ENCODE measurements at places on chromosomes 4 and X.

DNA sequence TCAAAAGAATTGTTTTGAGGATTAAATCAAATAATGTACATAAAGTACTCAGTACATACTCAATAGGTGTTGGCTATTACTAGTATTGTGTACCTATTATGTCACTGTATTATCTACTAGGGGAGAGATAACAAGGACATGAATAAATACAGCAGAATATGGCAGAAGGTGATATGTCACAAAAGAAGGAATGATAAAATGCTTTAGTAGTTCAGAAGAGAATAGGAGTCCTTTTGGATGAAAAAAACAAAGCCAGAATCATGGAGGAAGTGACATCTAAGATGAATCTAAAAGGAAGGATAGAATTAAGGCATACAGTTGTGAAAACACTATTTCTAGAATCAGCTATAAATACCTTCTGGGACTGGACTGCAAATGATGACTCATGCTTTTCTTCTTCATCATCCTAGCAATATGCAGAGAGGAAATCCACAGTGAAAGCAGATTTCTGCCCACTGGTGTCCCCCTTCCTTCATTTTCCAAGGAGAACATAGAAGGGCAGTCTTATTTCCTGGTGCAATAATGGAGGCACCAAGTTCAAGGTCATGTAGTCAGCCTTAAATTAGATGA lies 98.7 kb downstream of the GLUD2 start:
- DNase-seq: no peak

- no peak for DNase-seq
Measured at GRCh38 chr4:168880811-168881595, 129.1 kb downstream of the CBR4 start.

DNA sequence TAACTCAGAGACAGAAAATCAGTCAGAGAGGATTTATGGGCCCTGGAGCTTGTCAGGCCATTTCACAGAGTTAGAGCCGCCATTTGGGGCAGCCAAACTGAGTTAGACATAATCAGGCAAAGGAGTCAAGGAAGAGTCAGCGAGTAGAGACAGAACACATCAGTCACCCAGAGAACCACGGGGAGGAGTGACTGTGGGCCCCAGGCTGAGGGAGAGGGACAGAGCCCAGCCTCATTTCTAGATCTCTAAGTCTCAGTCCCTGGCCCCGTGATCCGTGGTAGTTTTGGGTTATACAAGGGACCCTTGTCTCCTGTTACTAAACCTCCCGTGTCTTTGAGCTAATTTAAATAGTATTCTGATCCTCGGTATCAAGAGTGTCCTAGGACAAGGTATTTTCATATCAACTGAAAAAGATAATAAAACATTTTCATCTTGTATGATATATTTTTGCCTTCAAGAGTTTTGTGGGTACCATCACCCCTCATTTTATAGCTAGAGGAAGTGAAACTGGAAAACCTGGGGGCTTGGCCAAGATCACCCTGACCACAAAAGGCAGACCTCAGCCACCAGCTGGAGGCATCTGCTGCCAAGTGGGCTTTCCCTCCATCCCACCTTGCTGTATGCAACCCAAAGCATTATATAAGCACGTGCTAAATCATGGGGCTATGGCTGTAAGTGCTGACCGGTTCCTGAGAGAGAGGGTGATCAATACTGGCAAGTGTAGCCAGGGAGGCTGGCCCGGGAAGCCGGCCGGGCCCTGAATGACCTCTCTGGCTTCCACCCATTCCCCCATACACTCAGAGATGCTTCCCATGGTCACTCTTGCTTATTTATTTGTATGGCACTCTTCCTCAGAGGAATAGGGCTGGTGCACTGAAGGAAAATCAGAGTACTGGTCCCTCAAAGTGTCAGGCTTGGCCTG lies 204.1 kb downstream of the BCOR start:
- no peak for DNase-seq

DNA sequence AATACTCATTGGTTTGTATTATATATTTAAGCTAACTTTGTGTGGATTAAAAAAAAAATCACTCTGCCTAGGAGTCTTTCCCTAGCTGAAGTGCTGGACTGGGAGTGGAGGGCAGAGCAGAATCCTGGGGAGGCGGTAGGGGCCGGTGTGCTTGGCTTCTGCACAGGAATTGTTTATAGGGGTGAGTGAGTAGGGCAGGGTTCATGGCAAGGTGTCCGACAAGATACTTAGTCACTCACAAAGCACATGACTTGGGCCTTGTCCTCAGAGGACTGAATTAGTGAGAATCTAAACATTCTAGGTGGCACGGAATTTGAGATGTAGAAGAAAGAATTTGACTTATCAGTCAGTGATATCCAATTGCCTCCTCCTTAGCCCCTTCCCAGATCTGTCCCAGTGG lies 32.2 kb downstream of the FNIP2 start:
- no peak for DNase-seq

DNA sequence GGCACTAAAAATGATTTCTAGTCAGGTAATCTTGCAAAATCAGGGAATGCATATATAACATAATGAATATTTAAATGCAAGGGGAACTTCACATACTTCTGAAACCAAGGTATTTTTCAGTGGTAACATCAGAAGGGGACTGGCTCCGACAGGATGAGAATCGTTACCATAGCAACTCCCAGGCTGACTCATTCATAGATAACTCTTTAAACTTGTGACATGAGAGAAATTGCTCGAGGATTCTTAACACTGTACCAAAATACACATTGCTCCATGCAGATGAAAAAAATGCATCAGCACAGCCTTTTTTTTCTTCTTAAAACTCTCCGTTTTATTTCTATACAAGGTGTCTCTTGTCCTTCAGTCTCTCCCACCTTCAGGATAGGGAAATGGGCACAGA lies 114.3 kb downstream of the GABRB1 start:
- DNase-seq: no peak

- DNase-seq: no peak
Measured at GRCh38 chrX:38060331-38060878, 54.1 kb downstream of the SYTL5 start.

DNA sequence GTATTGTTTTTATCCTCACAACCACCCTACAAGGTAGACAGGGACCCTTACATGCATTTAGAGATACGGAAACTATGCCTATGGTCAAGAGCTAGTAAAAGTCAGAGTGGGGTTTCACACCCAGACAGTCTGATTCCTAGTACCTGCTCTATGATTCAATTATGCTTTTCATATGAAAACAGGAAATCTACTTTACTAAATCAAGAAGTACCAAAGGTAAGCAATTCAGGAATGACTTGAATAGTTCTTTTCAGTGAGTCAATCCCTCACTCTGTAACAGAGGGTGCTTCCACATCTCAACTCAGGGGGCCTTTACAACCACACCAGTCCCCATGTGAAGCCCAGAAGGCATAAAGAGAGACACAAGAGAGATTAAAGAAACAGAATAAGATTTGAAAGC lies 191.4 kb downstream of the PPP3CA start:
- DNase-seq: no peak

- no peak for DNase-seq
Measured at GRCh38 chrX:126825566-126826193, 6.2 kb downstream of the PRR32 start.

GRCh38 chrX:71195964-71196649 lies 26.9 kb upstream of the GJB1 start:
- no peak for DNase-seq

- no peak for DNase-seq
Measured at GRCh38 chr4:124526331-124526730, 186.2 kb downstream of the ANKRD50 start.

- DNase-seq: no peak
Measured at GRCh38 chr4:171919314-171919713, 106.1 kb downstream of the GALNTL6 start.

- no peak for DNase-seq
Measured at GRCh38 chr4:14614840-14615239, 387.4 kb upstream of the CPEB2 start.

GRCh38 chr4:177555007-177555574 lies 112.9 kb upstream of the AGA start:
- no peak for DNase-seq

DNA sequence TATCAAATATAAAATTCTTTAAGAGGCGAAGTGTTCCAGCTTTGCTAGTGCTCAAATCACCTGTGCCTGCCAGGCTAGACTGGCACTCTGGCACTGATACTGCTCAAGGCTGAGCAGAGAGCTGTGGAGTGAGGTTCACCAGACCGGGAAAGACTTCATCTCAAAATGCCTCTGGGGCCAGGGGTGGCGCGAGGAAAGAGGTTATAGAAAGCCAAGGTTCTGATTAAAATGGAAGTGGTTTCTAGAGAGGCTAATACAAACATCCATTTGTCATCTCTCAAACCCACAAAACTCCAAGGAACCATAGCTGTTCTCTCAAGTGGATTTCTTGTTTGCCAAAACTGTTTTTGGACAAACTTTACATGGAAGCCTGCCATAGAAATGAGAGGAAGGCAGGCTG lies 41.5 kb downstream of the F11 start:
- DNase-seq: no peak

DNA sequence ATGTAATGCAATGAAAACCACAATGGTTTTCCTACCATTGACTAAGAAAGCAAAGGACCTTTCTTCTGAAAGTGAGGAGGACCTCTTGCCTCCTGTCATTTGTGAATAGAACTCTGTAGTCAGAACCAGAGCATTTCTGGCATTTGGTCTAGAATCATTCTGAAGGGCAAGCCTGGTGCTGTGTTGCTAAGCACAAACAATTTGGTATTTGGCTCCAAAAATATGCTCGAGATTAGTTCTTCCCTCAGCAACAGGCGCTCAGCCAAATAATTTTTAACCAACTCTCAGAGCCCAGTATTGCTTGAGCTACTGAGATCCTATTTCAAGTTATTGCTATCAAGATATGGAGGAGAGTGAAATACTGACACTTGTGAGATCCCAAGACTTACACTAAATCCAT lies 71.0 kb downstream of the SNCA start:
- DNase-seq: no peak

DNA sequence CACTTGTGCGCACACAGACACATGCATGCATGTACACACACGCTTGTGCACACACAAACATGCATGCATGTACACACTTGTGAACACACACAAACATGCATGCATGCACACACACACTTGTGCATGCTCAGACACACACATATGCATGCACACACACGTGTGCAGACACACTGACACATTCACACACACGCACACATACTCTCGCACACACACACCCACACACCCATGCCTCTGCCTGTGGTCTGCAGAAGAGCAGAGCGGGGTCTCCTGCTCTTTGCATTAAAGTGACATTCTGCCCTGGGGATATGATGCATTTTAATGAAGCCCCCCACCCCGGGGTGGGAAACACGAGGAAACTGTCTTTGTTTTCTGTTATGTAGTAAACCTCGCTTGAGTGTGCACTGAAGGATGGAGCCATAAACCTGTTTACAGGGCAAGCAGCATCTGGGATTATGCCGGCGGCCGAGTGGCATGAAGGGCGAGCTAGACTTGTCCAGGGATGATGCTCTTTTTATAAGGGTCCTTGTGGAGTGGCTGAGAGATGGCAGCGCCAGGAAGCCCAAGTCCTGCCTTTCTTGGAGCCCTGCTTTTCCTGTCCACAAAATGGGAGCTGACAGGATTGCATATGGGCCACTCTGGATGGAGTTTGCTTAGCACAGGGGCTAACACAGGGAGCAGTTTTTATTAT lies 17.8 kb downstream of the PSAPL1 start:
- DNase-seq: no peak

- DNase-seq: no peak
Measured at GRCh38 chr4:8108991-8109390, 49.6 kb downstream of the ABLIM2 start.

- DNase-seq: no peak
Measured at GRCh38 chr4:162356181-162356580, 192.4 kb upstream of the FSTL5 start.

DNA sequence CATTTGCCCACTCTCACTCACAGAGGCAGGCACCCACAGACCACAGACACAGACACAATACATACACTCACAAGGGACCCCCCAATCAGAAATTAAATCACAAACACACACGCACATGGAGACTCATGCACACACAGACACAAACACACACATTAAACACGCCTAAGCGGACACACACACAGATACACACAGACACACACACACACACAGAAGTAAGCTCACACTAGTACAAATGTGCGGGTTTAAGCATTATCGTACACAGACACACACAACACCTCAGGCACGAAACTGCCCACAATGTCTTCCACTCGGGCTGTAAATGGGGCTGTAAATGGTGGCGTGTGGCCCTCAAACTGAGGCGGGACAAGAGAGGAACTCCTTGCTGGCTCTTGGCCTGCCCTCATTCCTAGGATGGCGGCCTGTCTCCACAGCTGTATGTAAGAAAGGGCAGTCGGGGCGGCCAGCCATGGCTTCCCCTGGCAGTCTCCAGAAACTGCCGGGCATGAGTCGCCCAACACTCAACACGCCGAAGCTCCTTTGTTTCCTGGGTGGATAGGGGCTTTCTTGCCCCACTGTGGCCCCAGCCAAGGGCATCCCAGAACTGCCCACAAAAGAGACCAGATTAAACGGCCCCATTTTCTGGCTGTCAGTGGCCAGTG lies 53.9 kb downstream of the NBDY start:
- no peak for DNase-seq

GRCh38 chr4:52576961-52577623 lies 82.0 kb downstream of the USP46 start:
- no peak for DNase-seq

GRCh38 chrX:68833855-68834331 lies 5.1 kb downstream of the EFNB1 start:
- no peak for DNase-seq

- no peak for DNase-seq
Measured at GRCh38 chr4:147085781-147086180, 140.1 kb upstream of the TTC29 start.

GRCh38 chr4:177778623-177779022 lies 336.4 kb upstream of the AGA start:
- no peak for DNase-seq

DNA sequence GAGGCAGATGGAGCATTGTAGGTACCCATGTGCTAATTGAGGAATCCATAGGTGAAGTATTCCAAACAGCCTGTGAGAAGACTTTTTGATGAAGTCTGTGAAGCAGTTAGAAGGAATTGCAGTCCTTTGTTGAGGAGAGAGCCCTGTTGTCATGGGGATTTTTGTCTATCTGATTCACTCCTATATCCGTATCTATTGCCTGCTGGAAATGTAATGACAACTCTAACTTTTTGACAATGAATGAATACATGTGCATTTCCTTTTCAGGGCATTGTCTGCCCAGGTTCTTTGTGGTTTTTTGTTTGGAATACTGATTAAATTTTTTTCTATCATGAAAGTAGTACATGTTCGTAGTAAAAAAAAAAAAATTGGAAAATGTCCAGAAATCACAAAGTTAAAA lies 31.1 kb downstream of the STK32B start:
- no peak for DNase-seq

- no peak for DNase-seq
Measured at GRCh38 chr4:66949419-66949818, 595.9 kb downstream of the CENPC start.

- DNase-seq: no peak
Measured at GRCh38 chrX:135086197-135086854, 34.0 kb downstream of the ETDB start.
